Type B pancreatic cell (in vitro differentiated cells): ENCODE measurements at places on chromosomes 7 and 10. TPM values are rescaled to one million over a fixed set of nuclear protein-coding genes. Genes with fewer than 3 reads are reported as not detected.
A peak's percentile ranks its signal among the peaks of the same experiment; 100 is the strongest.

DNA sequence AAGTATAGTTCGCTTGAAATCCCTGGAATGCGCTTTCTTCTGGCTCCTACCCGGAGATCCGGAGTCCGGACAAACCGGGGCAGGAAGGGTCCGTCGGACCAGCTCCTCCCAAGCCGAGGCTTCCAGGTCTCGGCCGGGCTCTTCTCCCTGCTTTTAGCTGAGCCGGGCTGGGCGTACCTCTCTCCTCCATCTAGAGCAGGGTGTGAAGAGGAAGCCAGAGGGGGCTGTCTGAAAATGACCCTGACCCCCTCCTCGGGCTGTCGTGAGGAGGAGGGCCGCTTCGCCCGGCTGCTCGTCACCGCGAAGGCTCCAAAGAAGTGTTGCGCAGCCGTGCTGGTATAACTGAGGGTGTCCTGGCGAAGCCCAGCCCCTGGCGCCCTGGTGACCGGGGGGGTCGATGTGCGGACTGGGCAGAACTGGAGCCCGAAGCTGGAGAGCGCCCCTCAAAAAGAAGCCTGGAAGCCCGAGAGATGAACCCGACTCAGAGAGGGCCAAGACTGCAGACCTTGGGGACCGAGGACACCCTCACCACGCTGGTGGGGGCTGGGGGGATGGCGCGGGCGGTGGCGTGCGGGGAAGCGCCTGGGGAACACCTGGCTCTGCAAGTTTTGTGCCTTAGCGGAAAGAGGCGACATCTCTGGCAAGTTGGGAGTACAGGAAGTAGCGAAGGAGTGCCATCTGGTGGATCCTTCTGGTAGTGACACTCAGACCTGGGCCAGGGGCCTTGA, 5.7 kb downstream of the KAZALD1 start:
- DNase-seq = peak; percentile 84
- H3K36me3 ChIP-seq = no peaks in the 10 kb centered on the region
- peaks cover 44% of the 10 kb centered on the region for H3K27me3 ChIP-seq
- peak overlapping the region; percentile 79 for H3K27ac ChIP-seq

GRCh38 chr7:27936768-27937102, 196.8 kb downstream of the TAX1BP1 start:
- H3K4me1 ChIP-seq = peaks cover 9% of the 10 kb centered on the region
- H3K36me3 ChIP-seq = peaks cover 3% of the 10 kb centered on the region

GRCh38 chr10:47051741-47052238, 140.6 kb downstream of the PTPN20 start:
- H3K27me3 ChIP-seq = peaks cover 47% of the 10 kb centered on the region
- H3K4me1 ChIP-seq = peaks cover 18% of the 10 kb centered on the region
- no peaks in the 10 kb centered on the region for H3K36me3 ChIP-seq
- no peak overlapping the region for H3K27ac ChIP-seq
- no peak overlapping the region for H3K4me3 ChIP-seq

RINT1 gene
- total RNA-seq = 21.1 and 24.4 TPM in 2 replicates
